ENCODE measurements at places on chromosomes 11 and 22.

- DNase-seq: no peak
These were observed 52.5 kb upstream of the VSTM5 start for GRCh38 chr11:93902921-93903320.

GRCh38 chr22:50298266-50298637, 9.2 kb downstream of the PLXNB2 start:
- DNase-seq: no peak

DNA sequence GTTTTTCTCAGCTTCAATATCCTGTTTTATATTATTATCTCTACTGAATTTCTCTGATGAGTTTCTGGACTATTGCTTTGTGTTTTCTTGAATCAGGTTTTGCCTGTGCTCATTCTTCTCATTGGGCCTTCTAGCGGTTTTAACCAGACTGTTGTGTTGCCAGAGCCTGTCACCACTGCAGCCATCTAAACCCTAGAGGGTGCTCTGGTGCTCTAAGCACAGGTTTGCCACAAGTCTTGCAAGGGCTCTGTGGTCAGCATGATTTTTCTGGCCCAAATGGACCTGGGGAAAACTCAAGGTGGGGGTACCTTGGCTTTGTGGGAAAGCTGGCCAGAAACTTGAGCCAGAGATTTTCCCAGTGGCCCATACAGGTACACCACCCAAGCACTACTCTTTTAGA, 52.4 kb upstream of the TYR start:
- DNase-seq: no peak

- no peak for DNase-seq
These were observed 7.5 kb upstream of the CDKN1C start for GRCh38 chr11:2892967-2893528.

- no peak for DNase-seq
These were observed 95.9 kb downstream of the MIAT start for GRCh38 chr22:26753125-26753862.

DNA sequence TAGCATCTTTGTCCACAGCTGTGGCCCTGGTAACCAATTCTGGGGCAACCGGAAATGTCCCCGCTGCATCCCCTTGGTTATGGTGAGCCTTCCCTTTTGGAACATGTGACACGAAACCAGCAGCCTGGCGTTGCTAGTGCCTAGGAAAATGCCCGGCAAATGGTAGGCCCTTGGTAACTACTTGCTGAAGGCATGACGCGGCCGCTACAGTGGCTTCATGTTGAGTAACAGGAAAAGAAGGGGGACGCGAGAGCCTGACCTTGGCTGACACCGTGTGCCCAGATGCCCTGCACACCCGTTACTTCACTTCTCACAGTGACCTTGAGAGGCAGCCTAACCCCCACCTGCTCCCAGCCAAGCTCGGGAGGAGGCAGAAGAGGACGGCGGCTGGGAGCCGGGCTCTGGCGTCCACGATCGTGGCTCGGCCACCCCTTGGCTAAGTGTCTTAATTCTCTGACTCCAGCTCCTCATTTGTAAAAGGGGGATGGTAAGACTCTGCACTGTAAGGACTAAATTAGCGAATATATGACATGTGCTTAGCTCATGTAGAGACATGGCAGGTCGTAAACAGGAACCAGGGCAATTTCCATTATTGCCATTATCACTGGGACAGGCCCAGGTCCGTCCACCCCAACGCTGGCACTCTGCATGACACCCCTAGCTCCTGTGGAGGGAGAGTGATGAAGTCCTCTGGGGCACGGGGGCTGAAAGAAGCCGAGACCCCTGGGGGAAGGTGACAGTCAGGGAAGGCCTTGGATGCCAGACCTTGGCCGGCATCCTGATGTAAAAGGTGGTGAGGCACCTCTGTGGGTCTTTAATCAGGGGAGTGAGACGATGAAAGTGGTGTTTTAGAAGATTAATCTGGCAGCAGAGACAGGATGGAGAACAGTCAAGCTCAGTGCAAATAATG, 18.9 kb downstream of the IFT27 start:
- no peak for DNase-seq

- no peak for DNase-seq
These were observed 3.0 kb upstream of the ANKK1 start for GRCh38 chr11:113384551-113384950.

GRCh38 chr11:116603728-116604323, 169.0 kb downstream of the BUD13 start:
- DNase-seq: no peak

DNA sequence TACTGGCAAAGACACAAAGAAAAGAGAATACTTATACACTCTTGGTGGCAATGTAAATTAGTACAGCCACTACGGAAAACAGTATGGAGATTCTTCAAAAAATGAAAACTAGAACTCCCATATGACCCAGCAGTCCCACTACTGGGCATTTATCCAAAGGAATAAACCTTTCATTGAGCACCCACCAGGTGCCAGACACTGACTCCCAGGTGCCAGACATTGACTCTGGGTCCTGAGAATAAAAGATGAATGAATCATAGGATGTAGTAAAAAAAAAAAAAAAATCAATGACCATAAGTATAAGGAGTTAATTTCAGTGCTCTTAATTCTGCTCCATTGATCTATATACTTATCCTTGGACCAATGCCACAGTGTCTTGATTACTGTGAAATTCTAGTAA, 28.2 kb downstream of the HEPHL1 start:
- DNase-seq: no peak

DNA sequence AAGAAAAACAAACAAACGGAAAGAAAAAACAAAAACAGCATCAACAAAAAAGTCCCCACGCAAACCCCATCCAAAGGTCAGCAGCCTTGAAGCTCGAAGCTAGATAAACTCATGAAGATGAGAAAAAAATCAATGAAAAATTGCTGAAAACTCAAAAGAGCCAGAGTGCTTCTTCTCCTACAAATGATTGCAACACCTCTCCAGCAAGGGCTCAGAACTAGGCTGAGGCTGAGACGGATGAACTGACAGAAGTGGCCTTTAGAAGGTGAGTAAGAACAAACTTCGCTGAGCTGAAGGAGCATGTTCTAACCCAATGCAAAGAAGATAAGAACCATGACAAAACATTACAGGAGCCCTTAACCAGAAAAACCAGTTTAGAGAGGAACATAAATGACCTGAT, 18.4 kb upstream of the FTH1 start:
- no peak for DNase-seq

- DNase-seq: no peak
These were observed 25.0 kb downstream of the EP300 start for GRCh38 chr22:41117127-41117965.

DNA sequence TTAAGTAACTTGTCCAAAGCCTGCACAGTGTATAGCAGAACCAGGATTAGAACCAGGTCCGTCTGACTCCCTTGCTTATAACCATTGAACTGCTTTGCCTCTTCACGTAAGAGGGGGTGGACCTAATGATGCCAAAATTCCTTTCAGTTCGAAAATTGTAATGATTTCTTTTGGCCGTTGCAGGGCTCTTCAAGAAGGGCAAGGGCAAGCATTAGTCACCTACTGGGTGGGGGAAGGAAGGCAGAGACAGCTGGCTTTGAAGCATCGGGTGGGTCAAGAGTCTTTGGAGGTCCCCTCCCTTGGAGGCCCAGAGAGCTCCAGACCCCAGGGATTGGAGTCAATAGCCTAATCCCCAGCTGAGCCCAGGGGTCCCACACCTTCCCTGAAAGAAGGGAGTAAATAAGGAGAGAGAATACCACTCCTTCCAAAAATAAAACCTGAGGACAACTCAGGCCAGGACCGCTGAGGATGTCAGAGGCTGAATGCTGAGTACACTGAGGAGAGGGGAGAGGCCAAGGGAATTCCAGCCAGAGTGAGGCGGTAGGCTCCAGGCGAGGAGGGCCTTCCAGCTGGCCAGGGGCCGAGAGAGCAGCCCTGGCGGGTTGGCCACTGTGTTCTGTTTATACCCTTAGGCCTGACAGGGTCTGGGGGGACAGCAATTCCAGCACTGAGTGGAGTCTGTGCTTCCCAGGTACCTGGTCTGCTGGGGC, 14.1 kb downstream of the CREB3L1 start:
- no peak for DNase-seq

DNA sequence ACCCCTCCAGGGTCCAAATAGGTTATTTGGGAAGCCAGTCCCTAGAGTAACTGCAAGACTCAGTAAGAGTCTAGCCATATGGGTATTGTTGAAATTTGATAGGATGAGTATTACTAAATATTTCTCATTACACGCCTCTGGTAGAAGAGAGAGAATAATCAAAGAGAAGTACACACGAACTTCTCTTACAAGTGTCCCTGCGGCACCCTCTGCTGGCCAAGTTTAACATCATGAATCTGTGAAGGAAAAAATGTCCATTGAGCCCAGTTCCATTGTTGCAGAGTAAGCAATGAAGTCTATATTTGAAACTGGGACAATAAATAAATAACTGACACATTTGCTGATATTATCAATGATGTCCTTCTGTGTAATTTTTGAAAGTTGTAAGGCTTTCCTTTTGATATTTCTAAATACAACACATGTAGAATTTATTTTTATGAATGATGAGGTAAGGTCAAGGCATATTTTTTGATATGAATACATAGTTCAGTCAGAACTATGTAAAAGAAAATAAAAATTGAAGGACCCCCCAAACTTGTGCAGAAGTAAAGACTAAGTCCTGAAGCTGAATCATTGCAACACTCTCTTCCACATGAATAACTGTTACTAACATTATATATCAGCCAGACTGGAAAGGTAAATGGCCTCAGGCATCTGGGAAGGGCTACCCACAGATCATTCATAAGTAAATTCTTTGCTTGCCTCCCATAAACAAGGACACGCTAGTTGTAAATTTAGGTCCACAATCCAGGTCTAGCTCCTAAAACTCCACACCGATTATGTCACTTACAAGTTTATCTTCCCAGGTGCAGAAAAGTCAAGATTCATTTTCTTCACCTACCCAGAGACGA, 10.0 kb downstream of the OR51L1 start:
- DNase-seq: peak; percentile 13

GRCh38 chr11:123261345-123262106, 66.5 kb upstream of the CLMP start:
- no peak for DNase-seq

DNA sequence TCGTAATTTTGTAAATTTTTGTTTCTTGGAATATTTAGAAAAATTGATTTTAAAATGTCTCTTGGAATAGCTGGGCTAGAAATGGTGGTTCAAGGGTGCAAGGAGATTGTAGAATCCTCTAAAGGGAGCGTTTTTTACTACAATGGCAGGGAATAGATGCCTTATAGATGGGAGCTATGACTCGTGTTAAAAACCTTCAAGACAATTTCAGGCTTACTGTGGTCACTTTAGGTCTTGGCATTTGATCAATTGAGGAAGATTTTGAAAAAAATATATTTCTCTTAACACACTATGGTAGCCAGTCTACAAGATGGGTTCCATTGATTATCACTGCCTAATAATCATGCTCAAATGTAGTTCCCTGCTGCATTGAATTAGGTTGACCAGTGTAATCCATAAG, 25.0 kb downstream of the METTL15 start:
- no peak for DNase-seq

DNA sequence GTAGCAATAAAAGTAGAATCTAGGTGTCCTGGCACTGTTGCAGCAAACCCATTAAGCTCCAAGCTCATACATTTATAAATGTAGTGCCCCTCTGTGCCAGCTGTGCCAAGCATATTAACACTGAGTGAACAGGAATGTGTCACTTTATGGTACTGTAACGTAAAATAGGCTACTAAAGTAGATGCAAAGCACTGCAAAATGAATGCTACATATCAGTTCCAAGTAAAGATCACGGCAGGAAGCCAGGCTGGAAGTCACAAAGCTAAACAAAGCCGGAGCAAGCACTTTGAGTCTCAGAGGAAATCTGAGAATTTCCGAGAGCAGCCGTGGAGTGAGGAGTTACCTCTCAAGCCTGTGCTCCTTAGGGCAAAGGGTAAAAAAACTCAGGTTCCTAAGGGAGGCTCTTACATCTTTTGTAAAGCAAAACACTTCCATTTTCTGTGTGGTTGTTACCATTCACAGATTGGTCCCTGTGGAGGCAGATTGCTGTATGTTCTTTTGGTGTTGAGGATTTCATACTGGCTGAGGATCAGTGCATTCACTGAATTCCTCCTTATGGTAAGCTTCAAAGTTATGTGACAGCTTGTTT, 85.7 kb downstream of the WNT11 start:
- no peak for DNase-seq

DNA sequence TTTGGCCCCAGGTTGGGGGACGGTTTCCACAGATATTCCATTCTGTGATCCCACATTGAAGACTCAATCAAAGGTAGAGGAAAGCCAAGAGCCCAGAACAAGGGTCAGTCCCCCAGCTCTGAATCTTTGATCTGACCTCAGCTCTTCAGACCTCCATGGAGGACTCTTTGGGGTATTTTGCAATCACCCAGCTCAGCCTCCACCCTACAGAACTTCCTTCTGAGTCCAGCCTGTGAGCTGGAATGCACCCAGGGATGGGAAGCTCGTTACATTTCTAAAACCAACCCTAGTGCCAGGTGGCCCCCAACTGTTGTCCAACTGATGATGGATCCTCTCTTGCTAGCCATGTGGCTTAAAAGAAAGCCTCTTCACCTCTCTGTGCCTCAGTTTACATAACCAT, 335.3 kb downstream of the MN1 start:
- DNase-seq: no peak

DNA sequence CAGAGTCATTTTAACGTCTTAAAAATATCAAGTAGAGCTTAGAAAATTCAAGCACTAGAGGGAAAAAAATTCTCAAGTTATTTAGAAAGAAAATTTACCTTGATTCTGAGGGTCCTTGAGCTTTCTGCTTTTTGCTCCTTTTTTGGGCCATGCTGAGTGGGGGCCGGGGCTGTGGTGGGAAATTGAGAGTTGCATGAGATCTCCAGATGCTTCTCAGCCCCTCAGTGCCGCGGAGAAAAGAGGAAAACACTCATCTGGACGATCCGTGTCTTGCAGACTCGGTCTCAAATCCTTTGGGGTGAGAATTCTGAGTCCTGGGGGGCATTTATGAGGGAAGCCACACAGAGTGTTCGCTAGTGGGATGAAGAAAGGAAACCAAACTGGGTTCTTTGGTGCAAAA, 700.8 kb downstream of the TBC1D22A start:
- DNase-seq: no peak

DNA sequence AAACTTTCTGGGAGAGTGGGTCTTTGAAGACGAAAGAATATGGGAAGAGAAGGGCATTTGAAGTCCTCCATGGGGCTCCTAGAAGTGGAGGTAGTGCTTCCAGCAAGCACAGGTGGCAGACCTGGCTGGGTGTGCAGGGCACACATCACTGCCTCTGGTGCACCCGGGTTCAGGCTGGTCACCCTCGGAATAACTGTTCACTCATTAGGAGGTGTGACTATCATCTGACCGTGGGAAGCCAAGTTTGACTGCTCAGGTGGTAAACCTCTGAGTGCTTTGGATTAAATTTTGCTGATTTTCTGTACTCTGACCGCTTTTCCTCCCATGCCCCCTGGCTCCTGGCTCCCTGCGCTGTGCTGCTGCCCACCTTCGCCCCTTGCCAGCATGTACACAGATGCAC, 11.1 kb downstream of the ADAMTS15 start:
- DNase-seq: no peak

DNA sequence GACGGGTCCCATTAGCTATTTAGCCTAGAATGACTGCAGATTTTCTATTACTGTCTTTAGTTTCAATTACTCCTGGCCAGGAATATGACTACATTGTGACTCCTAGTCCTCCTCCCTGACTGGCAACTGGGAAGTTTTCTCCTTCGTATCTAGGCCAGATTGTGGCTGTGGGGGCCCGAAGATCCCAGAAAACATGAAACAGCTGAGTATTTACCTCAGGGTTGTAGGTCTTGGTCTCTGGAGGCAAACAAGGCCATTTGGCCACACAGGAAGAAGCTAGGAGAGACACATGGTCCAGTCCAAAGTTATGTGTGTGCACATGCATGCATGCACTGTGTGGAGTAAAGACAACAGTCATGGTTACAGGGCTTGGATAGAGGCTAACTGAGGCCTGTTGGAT, 10.2 kb upstream of the GDPD4 start:
- no peak for DNase-seq

- no peak for DNase-seq
These were observed 1041.6 kb downstream of the BRD1 start for GRCh38 chr22:48785792-48786678.
